ENCODE measurements at places on chromosomes 7 and 10.

DNA sequence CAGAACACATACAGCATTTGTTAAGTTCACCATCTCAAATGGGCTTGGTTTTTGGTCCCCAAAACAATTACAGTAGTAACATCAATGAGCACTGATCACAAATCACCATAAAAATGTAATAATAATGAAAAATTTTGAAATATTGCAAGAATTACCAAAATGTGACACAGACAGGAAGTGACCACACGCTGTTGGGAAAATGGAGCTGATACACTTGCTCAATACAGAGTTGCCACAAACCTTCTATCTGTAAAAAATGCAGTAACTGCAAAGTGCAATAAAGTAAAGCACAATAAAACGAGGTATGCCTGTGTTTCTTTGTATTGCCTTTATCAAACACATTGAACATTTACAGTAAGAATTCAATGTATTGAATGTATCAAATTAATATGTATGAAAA is 262.7 kb downstream of the CTNNA3 start:
- DNase-seq = no peak

DNA sequence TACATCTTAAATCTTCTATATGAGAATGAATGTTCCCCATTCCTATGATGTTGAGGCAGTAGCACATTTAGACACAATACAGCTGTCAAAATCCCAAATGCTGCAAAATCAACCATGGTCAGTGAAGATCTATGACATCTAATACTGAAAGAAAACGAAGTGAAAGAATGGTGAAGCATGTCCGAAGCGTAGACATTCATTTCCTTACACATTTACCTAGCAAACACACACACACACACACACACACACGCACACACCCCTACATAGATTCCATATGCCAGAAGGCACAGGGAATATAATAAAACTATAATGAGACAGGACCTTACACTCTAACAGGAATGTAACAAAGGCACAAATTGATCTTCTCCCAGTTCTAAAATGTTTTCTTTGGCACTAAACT is 32.5 kb downstream of the CCDC6 start:
- no peak for DNase-seq

- no peak for DNase-seq
These were observed 248.9 kb downstream of the CALN1 start for GRCh38 chr7:72163271-72163670.

DNA sequence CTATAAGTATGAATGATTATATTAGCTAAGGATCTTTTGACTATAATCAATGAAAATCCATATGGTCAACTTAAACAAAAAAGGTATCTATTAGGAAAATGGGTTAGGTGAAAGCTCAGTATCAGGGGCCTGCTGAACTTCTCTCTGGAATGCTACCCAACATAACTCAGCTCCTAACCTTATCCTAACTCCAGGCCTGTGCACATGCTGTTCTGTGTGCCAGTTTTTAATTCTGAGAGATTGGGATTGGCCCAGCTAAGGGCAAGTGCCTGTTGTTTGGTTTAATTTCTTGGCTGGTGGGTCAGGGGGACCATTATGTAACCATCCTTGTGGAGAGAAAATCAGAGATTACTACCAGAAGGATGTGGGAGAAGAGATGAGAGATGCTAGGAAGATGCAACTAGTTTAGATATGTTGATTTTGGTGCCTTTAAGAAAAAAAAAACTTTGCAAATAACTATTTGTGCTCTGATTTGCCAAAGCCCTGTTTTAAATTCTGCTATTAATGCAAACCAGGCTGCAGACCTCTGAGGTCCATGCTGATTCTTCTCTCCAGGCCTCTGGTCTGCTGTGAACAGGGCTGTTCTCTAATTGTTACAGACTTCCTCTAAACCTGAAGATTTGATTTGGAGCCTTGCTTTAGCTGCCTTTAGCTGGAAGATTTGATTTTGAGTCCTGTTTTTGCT is 23.9 kb upstream of the HDAC9 start:
- DNase-seq = no peak

DNA sequence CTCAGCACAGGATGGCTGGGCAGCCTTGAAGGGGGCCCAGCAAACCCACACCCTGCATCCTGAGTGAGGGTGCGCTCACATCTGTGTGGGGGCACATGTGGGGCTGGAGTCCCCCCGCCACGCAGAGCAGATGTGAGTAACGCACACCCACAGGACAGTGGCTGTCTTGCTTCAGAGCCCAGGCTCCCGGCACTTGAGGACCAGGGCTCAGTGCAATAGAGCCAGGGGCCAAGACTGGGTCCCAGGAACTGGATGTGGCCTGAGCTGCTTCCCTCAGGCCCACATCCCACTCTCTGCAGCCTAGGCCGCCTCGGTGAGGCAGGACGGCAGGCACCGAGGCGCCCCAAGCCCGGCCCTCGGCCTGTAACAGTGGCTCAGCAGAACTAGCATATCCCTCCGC is 159.9 kb downstream of the MAD1L1 start:
- DNase-seq = no peak

DNA sequence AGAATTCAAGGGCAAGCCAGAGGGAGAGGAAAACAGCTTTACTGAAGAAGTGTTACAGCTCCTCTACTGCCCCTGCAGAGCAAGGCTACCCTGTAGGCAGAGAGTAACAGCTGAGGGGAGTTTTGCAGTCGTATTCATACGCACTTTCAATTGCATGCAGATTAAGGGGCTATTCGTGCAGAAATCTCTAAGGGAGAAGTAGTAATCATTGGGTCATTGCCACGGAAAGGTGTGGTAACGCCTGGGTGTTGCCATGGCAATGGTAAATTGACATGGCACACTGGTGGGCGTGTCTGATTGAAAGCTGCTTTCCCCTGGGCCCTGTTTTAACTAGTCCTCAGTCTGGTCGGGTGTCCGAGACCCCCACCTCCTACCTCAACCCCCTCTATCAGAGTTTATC is 227.2 kb downstream of the NSUN6 start:
- DNase-seq = no peak

DNA sequence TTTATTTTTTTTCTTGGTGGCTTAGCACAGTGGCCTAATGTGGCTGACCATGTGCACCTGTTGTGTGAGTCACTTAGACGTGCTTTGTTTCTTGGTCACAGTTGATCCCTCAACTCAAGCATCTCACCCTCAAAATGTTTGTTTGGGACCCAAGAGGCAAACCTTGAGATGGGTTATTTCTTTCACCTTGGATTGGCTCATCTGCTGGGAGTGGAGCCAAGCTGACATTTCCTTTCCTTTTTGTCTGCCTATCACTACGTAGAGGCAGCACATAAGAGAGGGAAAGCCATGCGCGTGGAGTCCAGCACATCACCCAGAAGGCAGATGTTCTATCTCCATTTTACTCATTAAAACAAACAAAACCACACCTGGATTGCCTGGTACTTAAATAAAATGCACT is 6.4 kb upstream of the PRKCQ start:
- peak; percentile 45 for DNase-seq

GRCh38 chr7:25424113-25424512 is 195.8 kb upstream of the NPVF start:
- DNase-seq = no peak

- DNase-seq = peak; percentile 24
These were observed 563 bp upstream of the JMJD1C start for GRCh38 chr10:63466144-63466935.

DNA sequence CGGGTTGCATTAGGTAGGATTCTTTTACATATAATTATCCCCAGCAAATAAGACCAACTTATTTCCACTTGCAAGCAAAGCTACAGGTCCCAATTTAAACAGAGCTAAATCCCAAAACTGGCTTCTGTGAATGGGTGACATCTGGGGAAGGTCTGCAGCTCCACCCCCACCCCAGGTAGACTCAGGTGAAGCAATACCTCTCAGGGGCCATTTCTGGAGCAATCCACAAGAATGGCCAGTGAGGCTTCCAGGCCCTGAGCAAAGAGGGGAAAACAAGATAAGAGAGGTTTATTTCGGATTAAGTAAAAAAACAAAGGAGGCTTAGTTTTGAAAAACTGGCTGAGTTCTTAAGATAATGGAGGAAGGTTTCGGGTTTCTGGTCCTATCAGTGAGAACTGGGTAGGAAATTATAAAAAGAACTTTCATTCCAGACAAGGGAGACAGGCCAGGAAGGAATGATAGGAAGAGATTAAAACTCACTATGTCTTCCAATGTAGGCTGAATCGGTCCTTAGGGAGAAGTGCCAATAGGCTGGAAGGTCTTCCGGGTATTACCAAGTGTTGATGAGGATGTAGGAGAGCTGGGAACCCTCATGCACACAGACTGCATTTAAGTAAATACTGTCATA is 25.4 kb downstream of the SH3PXD2A start:
- no peak for DNase-seq

DNA sequence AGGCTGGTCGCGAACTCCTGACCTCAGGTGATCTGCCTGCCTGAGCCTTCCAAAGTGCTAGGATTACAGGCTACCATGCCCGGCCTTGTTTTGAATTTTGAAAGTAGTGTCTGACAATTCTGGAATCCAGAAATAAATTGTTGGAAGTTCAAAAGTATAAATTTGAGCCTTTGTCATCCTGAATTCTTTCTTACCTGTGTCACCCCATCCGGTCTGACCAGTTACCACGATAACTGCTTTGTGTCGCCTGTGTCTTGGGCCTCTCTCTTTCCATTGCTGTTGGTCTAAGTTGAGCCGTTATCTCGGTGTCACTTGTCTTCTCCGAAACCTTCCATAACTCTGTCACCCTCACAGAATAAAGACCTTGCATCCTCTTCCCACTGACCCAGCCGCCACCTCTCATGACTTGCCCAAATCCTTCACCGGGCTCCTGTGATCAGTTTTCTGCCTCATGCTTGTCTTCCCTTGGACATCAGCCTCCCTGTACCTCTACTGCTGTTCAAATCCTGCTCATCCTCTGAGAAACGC is 18.6 kb downstream of the CUL1 start:
- no peak for DNase-seq

- DNase-seq = no peak
These were observed 656.0 kb downstream of the CNTNAP2 start for GRCh38 chr7:146772601-146773000.

GRCh38 chr10:30791197-30791611 is 161.7 kb upstream of the LYZL2 start:
- no peak for DNase-seq

DNA sequence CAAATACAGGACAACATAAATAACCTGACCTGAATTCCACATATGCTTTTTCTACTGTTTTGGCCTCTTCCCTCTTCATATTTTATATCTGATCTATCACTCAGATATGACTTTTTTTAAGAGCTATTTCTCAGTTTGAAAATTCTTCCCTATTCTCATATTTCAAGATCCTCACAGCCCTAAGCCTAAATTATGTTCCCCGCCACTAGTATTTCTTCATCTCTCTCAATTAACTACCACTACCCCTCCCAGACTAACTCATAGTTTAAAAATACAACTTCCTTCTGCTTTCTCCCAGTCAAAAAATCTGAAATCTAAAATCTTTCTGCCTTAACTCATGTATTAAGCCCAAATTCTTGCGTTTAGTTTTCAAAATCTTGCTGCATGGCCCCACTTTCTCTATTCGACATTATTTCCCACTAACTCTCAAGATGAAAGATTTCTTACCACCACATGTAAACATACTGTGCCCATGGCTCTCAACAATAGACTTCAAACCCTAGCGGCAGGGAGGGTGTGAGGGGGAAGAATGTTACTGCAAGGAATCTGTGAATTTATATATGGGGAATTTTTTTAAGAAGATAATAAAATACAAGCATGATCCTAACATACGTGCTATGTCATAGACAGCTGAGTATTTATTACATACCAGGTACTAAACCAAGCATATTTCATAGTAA is 64.6 kb downstream of the TFEC start:
- DNase-seq = no peak

DNA sequence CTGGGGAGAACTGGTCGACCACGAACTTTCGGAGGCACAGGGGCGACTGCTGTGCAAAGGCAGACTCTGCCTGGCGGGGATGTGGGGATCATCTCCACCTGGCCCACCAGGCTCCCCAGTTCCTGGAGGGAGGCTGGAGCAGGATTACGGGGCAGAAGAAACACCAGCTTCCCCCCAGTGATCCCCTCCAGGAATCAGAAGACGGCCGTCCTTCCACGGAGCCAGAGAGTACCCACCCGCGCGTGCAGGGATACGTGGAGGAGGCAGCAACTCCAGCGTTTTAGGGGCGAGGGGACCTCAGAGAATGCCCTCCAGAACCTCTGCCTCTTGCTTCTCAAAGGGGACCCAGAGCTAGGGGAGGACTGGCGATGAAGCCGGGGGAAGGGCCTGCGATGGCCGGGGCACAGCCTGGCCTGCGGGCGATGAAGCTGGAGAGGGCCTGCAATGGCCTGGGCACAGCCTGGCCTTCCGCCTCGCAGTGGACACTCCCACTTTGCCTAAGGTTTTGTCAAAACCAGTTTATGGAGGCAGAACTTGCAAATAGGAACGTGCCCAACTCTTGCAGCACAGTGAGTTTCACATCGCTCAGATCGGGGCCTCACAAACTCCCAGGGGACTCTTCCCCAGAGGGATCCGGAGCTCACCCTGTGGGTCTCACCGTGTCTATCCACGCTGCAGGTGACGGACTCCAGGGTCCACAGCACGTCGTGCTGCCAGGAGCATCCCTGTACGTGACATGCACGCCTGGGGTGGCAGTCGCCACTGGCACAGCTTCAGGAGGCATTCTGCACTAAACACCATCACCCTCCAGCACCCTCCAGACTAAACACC is 77.9 kb upstream of the PDGFA start:
- no peak for DNase-seq

DNA sequence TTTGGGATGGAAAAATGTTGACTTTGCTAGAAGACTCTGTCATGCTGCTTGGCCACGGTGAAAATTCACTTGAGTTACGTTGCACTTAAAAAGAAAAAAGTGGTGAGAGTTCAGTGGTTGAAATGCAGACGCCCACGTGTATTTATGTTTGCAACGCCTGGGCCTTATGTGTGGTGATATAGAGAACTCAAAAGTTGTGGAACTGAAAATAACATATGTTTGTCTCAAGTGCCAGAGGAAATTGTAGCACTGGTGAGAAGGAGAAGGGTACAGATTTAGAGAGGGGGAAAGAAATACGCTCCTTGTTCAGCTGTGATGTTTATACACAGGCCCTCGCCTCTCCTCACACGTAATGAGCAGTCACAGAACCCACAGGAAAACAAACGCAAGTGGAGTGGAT is 73.6 kb downstream of the EMX2 start:
- no peak for DNase-seq

- DNase-seq = no peak
These were observed at the start of gene NRG3 for GRCh38 chr10:81874875-81875466. Gene NRG3, plus strand, starts transcription at chr10:81875194.

GRCh38 chr10:89296220-89296648 is 5.6 kb upstream of the IFIT2 start:
- no peak for DNase-seq

- no peak for DNase-seq
These were observed 51.4 kb upstream of the APBB1IP start for GRCh38 chr10:26386781-26387180.

DNA sequence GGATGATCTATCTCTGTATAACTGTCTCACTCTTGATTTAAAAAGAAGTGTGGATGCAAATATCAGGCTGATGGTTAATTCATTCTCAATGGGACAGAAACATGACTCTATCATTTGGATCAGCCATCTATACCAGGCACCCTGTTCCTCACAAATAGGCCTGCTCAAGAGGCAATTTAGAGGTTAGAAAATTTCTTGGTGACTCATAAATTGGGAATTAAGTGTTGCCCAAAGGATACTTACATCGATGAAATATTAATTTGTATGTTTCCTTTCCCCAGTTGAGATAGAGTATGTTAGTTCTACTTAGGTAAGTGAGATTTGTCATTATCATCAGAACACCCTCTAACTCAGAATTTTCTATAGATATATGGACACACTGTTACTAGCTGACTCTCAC is 57.7 kb downstream of the PRSS58 start:
- no peak for DNase-seq
